A375 (cell line): ENCODE measurements at places on chromosomes 16 and 17. TPM values are rescaled to one million over a fixed set of nuclear protein-coding genes. Genes with fewer than 3 reads are reported as not detected.

PLEKHM1 gene
- total RNA-seq: 10.5 and 12.7 TPM in 2 replicates

KRTAP2-1 gene
- total RNA-seq: not detected in 2 replicates

FOXC2 gene
- 6.9 and 9.2 TPM in 2 replicates for total RNA-seq

TPSAB1 gene
- total RNA-seq: not detected in 2 replicates

SPATA32 gene
- 0.13 TPM in 1 of 2 replicates, not detected in the other for total RNA-seq

ITGA2B gene
- total RNA-seq: 0.05 and 0.34 TPM in 2 replicates

WNT9B gene
- not detected in 2 replicates for total RNA-seq

MSRB1 gene
- 8.5 and 10.2 TPM in 2 replicates for total RNA-seq
